WTC11 (cell line): ENCODE measurements at places on chromosomes 3 and 15. TPM values are rescaled to one million over a fixed set of nuclear protein-coding genes. Genes with fewer than 3 reads are reported as not detected.

GRCh38 chr3:114005481-114005880 lies 50.8 kb downstream of the CCDC191 start:
- no peaks in the 10 kb centered on the region for H3K4me1 ChIP-seq
- no peak overlapping the region for H3K4me3 ChIP-seq
- H3K27me3 ChIP-seq = peaks cover 7% of the 10 kb centered on the region; the same call in 1 of the 2 replicates

The CFAP92 gene
- total RNA-seq = 2.3 to 2.9 TPM (median 2.6 TPM) in 3 replicates

- no peak overlapping the region for H3K27ac ChIP-seq
- no peak for DNase-seq
- no peak overlapping the region for H3K4me3 ChIP-seq
- H3K27me3 ChIP-seq = no peaks in the 10 kb centered on the region
- peaks cover 18% of the 10 kb centered on the region for H3K4me1 ChIP-seq
Measured at GRCh38 chr3:79467721-79468120, 300.1 kb downstream of the ROBO1 start.

The MAP6D1 gene
- 4.3 to 6.3 TPM (median 5.0 TPM) in 3 replicates for total RNA-seq

DNA sequence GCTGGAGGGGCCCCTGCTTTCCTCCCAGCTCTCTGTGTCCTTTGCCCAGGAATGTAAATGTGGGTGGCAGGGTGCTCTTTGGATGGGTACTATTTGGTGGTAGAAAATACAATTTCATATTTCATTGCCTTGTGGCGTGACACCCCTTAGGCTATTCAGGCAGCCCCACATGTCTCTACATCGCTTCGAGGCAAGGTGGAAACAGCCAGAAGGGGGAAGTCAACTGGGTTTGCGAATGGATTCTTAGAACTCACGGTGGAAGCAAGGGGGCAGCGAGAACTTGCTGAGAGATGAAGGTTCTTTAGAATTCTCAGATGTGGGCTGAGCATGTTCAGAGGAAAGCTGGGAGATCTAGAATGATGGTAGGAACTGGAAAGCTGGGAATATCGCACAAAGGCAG lies 25.3 kb downstream of the PLA2G4D start:
- DNase-seq = no peak
- no peaks in the 10 kb centered on the region; the same call in 1 of the 2 replicates for H3K27me3 ChIP-seq
- H3K4me3 ChIP-seq = no peak overlapping the region

DNA sequence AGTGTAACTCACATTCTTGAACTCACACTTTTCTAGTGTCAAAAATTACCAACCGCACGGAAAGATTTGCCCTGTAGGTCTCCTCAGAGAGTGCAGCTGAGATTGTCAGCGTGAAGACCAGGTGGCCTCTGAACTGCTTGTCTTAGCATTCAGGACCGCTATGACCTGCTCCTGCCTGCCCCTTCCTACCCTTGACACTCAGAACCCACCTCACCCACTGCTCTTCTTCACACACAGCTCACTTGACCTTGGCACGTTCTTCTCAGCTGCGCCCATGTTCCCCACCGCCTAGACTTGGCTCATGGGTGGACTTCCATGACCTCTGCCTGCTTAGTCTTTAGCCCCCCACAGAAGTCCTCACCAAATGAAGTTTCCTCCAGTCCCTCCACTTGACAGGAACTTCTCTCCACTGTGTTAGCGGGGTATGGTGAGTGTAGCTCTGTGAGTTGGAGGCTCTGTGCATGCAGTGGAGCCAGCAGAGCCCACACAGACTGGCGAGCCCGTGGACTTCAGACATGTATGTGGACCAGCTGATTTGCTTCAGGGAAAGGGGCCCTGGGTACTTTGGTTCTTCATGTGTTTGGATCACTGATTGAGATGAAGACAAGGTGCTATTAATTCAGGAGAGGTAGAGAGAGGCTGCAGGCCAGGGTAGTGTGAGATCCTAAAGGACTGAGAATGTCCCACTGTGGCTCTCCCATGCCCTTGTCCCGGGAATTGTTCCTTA lies 221.3 kb downstream of the OPA1 start:
- peaks cover 4% of the 10 kb centered on the region; the same call in 1 of the 2 replicates for H3K27me3 ChIP-seq
- H3K27ac ChIP-seq = peak overlapping the region; percentile 99
- H3K36me3 ChIP-seq = no peaks in the 10 kb centered on the region
- 0 out of 2 replicates have a peak overlapping the region, but pooled peaks have one; percentile 20 for H3K4me3 ChIP-seq

The ATP13A5 gene
- not detected in 3 replicates for total RNA-seq

GRCh38 chr3:127959873-127960272 lies 44.8 kb downstream of the KBTBD12 start:
- H3K4me3 ChIP-seq = no peak overlapping the region
- 0 out of 2 replicates have a peak, but pooled peaks cover 3% of the 10 kb centered on the region for H3K4me1 ChIP-seq
- peak; percentile 48 for DNase-seq

DNA sequence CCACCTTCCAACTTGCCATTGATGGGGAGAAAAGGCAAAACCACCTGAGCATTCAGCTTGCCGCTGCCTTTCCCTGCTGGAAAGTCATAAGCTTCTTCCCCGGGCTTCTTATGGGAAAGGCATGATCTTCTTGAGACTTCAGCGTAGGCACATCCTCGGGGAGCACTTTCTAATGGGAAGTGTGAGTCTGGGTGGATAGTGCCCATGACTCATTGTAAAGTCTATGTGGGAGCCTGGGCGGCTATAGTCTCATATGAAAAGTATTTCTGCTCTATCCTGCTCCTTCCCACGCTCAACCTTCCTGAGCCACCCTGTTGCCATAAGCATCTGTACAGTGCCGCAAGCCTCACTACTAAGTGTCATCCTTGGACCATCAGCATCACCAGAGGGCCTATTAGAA lies 309.9 kb upstream of the THBS1 start:
- H3K36me3 ChIP-seq = no peaks in the 10 kb centered on the region
- no peak for DNase-seq
- no peaks in the 10 kb centered on the region for H3K27me3 ChIP-seq
- no peak overlapping the region for H3K27ac ChIP-seq

DNA sequence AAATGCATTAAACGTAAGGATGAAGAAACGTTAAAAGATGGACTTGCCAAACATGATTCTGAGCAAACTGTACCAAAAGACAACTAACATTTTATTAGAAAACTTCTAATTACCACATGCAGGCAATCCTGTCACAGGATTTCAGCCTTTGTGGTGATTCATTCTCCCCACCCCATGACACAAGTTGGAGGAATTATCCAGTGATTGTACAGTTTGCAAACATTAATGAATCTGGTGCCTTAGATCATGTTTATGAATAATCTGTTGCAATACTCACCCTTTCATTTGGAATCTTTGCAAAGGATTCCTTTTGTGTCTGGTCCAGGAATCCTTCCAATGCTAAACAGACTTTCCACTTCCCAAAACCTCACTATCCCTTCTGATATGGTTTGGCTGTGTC lies 23.3 kb upstream of the ERC2 start:
- no peak for DNase-seq
- no peak overlapping the region for H3K4me3 ChIP-seq
- H3K36me3 ChIP-seq = no peaks in the 10 kb centered on the region

GRCh38 chr3:153159771-153160397 lies 2.1 kb upstream of the RAP2B start:
- peak overlapping the region; percentile 99; the same call in 1 of the 2 replicates for H3K27ac ChIP-seq
- H3K27me3 ChIP-seq = peaks cover 3% of the 10 kb centered on the region; the same call in 1 of the 2 replicates
- H3K4me3 ChIP-seq = peak overlapping the region; percentile 94
- H3K4me1 ChIP-seq = peaks cover 23% of the 10 kb centered on the region
- no peak for DNase-seq

DNA sequence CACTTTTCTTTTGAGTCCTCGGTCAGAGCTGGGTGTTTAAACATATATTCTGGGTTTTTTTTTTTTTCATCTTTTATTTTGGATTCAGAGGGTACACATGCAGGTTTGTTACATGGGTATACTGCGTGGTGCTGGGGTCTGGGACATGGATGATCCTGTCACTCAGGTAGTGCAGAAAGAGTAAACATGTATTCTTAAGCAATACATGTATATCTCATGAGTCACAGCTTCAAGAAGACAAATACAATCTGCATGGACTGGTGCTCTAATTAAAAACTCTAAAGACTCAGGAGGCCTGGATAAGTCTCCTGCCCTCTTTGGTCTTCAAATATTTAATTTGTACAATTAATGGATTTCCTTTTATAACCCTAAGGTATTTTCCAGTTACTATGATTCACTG lies 50.6 kb upstream of the PHLDB2 start:
- no peaks in the 10 kb centered on the region for H3K4me1 ChIP-seq
- no peak overlapping the region for H3K27ac ChIP-seq
- no peak overlapping the region for H3K4me3 ChIP-seq
- DNase-seq = no peak

GRCh38 chr15:34365091-34365825 lies 1.7 kb downstream of the LPCAT4 start:
- peaks cover 17% of the 10 kb centered on the region for H3K4me1 ChIP-seq
- H3K36me3 ChIP-seq = peaks cover 27% of the 10 kb centered on the region
- DNase-seq = no peak
- no peak overlapping the region; the same call in 1 of the 2 replicates for H3K27ac ChIP-seq
- H3K4me3 ChIP-seq = peak overlapping the region; percentile 96

The CYP19A1 gene
- not detected in 3 replicates for total RNA-seq

DNA sequence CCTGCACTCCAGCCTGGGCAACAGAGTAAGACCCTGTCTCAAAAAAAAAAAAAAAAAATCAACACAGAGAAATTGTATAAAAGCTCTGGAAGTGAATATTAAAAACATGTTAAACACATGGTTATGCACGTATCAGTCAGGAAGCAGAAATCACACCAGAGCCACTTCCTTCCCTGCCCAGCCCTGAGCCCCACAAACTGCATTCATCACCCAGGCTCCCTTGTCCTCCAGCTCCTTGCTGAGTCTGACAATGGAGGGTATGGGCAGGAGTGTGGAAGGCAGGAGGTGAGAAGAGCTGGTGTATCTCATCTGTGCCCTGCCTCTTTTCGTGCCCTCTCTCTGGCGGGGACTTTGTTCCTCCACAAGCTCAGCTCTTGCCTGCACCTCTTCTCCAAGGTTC lies 12.1 kb upstream of the LOXL1 start:
- H3K27me3 ChIP-seq = no peaks in the 10 kb centered on the region
- peaks cover 5% of the 10 kb centered on the region; the same call in 1 of the 2 replicates for H3K4me1 ChIP-seq
- H3K27ac ChIP-seq = no peak overlapping the region
- peaks cover 31% of the 10 kb centered on the region for H3K36me3 ChIP-seq

The GLDN gene
- total RNA-seq = 0.77 to 1.8 TPM (median 1.7 TPM) in 3 replicates

DNA sequence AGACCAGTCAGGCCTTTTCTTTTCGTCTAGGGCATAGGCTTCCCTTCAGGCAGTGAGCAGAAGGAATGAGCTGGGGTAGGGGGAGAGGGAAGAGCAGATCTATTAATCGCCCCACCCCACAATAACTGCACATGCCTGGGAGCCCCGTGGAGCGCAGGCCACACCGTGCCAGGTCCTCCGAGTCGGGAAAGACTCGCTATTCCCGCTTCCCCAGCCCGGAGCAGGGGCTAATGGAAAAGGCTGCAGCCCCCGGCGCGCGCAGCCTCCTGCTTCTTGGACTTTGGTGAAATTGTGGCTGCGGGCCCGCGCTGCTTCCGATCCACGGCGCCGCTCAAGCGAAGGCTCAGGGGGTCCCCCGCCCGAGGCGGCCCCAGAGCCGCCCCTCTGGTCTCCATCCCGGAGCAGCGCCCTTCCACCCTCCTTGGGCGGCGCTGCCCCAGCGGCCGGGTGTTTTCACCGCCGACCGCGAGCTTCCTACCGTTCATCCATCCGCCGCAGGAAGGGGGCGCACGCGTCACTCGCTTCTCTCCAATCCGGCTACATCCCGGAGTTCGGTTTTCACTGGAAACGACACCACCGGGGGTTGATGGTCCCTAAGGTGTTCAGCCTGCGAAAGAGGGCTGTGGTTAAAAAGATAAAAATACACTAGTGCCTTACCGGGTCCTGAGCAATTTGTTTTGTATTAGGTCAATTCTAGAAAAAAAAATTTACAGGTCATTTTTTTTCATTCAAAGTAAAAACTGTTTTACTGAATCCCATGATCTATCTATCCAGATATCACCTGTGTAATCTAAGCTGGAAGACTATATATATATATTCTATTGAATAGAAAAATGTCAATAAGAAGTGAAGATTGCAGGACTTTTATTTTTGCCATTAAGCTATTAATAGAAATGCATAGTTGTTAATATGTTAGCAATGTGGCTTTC lies 4.4 kb upstream of the SYNM start:
- H3K4me1 ChIP-seq = peaks cover 2% of the 10 kb centered on the region
- peak; percentile 89 for DNase-seq
- H3K27ac ChIP-seq = no peak overlapping the region
- H3K36me3 ChIP-seq = no peaks in the 10 kb centered on the region

The FILIP1L gene
- 0.11 to 0.18 TPM (median 0.17 TPM) in 3 replicates for total RNA-seq

GRCh38 chr3:169362868-169363267 lies 300.6 kb downstream of the MECOM start:
- DNase-seq = no peak
- no peaks in the 10 kb centered on the region for H3K27me3 ChIP-seq
- H3K4me3 ChIP-seq = no peak overlapping the region

- H3K4me3 ChIP-seq = peak overlapping the region; percentile 5; the same call in 1 of the 2 replicates
- peak; percentile 14 for DNase-seq
- H3K27ac ChIP-seq = peak overlapping the region; percentile 67
- H3K4me1 ChIP-seq = peaks cover 86% of the 10 kb centered on the region
- H3K27me3 ChIP-seq = no peaks in the 10 kb centered on the region
Measured at GRCh38 chr3:63442918-63443317, 164.8 kb downstream of the SYNPR start.

The NMB gene
- total RNA-seq = 14.9 to 16.2 TPM (median 15.3 TPM) in 3 replicates

DNA sequence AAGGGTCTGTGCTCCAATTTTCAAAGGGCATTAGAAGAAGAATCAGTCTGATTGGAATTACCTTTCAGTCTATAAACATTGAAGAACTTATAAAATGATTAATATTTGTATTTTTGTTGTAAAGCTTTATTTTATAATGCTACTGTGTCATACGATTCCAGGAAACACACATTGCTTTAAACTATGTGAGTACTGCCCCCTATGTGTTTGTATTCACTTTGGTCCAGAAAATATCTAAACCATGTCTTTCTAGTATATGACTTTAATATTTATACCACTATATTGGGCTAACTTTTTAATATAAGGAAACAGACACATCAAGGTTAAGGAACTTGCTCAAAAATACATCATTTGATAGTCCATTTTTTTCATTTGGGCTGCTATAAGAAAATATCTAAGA lies 3.2 kb upstream of the RIOX2 start:
- no peak overlapping the region for H3K4me3 ChIP-seq
- DNase-seq = no peak
- H3K27ac ChIP-seq = no peak overlapping the region

DNA sequence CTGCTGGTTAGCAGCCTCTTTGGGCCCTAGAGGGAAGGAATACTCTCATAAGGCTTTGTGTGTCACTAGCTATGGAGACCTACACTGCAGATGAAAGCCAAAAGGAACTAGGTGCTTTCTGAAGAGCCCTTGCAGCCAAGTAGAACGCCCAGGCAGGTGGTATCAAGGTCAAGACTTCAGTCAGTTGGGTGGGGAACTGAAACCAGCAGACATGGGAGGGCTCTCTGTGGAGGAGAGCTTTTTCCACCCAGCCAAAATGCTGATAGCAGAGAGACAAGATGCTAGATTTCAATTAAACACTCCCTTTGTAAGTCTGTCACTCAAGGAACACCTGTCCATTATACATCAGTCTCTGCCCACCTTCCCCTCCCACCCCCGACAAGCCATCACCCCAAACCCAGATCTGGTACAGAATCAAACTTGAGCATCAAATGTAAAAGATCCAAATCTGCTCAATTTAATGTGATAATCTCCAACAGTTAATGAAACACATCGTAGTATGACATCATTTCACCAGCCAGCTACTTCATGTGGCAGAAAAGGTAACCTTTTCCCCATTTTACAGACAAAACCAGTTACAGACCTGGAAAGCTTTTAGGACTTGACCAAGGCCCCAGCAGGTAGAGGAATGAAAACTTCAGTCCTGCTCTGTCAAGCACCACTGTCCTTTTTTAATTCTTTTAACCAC lies 14.6 kb downstream of the MRPS25 start:
- H3K4me3 ChIP-seq = no peak overlapping the region
- H3K4me1 ChIP-seq = peaks cover 12% of the 10 kb centered on the region
- H3K36me3 ChIP-seq = peaks cover 69% of the 10 kb centered on the region
- no peaks in the 10 kb centered on the region for H3K27me3 ChIP-seq
- no peak for DNase-seq
- peak overlapping the region; percentile 24; the same call in 1 of the 2 replicates for H3K27ac ChIP-seq
